ENCODE measurements at places on chromosomes 12 and 14.

DNA sequence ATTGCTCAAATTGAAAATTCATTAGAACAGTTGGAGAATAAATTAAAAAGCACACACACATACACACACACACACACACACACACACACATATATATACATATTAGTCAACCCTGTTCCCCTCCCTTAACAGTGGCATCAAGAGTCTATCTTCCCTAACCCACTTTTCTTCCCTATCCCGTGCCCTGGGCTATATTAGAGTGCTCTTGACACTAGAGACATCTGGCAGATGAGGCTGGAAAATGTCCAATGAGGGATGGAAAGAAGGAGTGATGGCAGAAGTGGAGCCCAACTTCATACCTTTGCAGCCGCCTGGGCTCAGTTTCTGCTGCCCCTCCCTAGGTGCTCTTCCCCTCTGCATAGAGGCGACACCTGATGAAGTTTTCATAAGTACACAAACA is 172.4 kb upstream of the NUDT4 start:
- no peak for DNase-seq

DNA sequence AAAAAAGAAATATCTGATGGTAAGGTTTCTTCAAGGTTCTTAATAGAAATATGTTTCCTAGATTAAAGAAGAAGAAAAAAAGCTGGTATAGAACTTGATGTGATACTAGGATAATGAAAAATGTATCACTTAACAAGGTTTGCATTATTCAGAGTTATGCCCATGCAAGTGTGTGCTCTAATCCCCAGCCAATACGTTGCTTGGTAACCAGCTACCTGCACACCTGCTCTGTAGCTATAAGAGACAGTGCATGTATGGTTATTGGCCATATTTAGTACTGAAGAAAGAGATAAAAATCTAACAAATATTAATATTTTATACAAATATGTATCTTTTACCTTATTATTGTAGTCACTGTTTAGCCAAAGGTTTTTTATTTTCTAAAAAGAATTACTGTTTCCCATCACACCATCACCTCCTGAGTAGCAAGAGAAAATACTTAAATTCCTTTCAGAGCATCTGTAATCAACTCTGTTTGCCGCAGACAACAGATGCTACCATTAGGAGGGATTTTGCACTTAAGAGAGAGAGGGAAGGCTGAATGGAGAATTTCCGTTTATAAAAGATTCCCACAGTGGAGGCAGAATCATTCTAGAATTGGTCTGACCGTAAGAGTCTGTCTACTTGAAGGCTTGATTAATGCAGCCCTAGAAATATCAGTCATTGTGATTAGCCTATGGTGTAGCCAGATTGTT is 115.6 kb downstream of the NEDD1 start:
- DNase-seq, result no peak

- DNase-seq, result no peak
These were observed 126.7 kb upstream of the LGR5 start for GRCh38 chr12:71312768-71313403.

GRCh38 chr12:121358073-121358472 is 5.9 kb upstream of the ANAPC5 start:
- DNase-seq, result no peak

- no peak for DNase-seq
These were observed 13.2 kb downstream of the FMNL3 start for GRCh38 chr12:49693931-49694444.

- DNase-seq, result no peak
These were observed 216.3 kb downstream of the SLC6A15 start for GRCh38 chr12:84696281-84696680.

- DNase-seq, result no peak
These were observed 48.2 kb upstream of the ATP2B1 start for GRCh38 chr12:89756585-89757398.

All from cortex of kidney (tissue), 1 donor.